ENCODE measurements at places on chromosomes 7 and 10.

- DNase-seq, result no peak
Measured at GRCh38 chr7:158825628-158826289, 3.5 kb downstream of the ESYT2 start.

DNA sequence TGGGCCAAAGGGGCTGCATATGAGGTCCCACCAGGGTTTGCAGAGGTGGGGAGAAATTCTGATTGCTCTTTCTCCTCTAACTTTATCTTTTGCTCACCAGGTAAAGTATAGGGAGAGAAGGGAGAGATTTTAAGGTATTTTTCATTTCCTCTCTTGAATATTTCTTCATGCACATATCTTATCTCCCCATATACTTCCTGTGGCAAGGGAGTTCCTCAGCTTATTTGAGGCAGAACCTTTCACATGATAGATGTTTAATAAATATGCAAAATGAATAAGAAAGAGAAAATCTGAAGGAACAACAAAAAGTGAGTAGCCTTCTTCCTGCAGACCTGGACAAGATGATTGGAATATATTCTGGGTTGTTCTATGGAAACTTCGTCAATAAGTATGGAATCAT, 67.4 kb upstream of the PDCD4 start:
- no peak for DNase-seq

DNA sequence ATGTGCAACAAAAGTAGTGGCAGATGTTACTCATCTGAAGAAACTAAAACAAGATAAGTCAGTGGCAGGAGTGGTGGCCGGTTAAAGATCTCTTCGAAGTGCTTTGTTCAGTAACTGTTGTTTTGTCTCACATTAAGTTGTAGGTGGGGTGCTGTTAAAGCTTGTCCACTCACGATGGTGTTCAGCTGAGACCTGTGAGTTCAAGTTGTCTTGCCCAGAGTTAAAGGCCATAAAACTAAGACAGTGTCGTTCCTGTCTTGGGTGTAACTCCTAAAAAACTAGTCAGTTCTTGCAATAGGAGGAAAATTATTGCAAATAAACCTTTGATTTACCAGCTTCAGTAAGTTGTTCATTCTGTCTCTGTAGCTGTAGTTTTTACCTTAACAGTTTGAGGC, 857 bp upstream of the FOXP2 start:
- no peak for DNase-seq

DNA sequence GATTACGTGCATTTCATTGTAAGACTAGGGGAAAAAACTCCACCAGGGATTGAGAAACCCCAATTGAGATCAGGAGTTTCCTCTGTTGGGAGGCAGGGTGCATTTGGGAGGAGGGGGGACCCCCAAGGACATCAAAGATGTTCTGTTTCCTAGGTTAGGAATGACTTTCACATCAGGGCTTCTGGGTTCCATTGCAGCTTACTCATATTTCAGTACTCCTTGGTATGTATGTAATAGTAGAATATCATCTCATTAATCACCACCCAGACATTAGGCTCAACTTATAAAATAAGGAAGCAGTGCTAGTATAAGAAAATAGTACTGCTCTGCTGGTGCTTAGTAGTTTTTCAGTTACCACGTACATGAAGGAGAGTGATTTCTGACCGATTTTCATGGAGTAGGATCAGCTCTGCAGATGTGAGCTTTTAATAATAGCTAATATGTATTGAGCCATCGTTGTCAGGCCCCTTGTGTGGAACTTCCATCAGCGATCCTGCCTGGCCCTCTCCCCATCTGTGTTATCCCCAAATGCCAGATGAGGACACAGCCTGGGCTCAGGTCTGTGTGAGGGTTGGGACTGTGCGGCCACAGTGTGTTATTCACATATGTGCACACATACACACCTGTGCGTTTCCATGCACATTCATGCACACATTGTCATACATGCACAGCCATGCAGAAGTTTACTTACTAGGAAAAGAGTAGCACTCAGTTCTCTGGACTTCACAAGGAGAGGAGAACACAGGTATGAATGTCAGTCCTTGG, 23.5 kb downstream of the UPP1 start:
- DNase-seq, result no peak

DNA sequence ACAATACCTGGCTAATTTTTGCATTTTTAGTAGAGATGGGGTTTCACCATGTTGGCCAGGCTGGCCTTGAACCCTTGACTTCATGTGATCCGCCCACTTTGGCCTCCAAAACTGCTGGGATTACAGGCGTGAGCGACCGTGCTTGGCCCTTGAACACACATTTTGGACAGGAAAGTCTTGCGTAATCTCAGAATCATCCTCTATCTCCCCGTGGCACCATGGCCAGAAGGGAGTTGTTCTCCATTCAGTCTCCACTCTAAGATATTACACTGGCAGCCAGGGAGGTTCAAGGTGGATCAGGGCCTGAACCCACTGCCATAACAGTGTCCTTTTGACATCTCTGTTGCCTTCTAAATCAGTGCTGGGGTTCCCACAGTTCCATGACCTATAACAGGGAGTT, 29.2 kb upstream of the GALNTL5 start:
- DNase-seq, result no peak

DNA sequence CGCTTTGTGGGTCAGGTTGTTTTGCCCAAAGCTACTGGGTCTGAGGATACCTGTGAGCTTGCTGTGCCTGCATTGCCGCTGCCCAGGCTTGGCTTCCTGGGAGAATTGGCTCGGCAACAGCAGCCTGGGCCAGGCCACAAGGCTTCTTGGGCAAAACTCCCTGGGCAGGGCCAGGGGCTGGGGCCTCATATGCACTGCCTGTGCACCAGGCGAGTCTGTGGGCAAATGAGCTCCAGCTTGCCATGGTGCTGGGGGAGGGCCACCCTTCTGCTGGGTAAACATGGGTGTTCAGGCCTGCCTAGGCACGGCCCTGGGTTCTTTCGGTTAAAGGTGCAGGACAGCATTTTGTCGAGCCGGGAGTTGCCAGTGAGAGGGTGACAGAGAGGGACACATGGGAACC, 19.4 kb downstream of the ZMIZ1 start:
- no peak for DNase-seq

DNA sequence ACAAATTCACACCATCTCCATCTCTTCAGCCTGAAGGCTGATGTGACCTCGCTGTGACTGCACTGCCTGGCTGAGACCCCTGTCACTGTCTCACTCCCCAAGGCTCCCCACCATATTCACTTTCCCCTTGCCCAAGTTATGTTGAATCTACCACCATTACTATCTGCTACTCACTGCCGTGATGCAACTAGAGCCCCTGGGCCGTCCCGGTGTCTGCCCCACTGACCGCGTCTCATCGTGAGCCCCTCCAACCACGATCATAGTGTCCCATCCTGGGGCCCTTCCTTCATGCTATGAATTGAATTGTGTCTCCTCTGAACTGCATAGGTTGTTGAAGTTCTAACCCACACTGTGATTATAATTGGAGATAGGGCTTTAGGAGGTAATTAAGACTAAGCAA, 71.9 kb upstream of the CHST15 start:
- DNase-seq, result no peak

- DNase-seq, result no peak
Measured at GRCh38 chr7:43295429-43295828, 183.0 kb downstream of the HECW1 start.

- DNase-seq, result peak; percentile 49
Measured at GRCh38 chr10:97278491-97278989, 13.9 kb downstream of the ARHGAP19 start.

DNA sequence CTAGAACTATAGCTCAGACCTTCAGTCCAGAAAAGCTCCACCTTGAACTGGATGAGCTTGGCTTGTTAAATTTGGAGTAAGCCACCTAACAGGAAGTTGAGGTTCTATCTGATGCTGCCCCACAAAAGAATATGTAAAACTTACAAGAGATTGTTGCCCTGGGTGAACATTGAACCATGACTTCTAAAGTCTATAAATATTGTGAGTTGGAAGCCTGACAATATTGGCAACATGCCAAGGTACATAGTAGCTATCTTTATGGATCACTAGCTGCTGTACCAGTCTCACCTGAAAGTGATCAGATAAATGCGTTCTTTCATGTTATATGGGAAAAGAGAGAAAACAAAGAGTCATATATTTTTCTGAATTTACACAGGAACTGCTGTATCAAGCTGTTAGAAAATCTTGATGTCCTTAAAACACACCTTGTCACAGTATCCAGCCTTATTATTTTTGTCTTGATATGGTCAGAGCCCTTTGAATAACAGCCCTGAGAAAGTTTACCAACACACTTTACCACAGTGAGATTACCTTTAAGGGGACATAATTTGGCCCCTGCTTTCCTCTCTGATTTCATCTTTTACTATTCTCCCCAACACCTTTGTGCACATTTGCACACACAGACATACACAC, 92.0 kb downstream of the LSMEM1 start:
- no peak for DNase-seq

DNA sequence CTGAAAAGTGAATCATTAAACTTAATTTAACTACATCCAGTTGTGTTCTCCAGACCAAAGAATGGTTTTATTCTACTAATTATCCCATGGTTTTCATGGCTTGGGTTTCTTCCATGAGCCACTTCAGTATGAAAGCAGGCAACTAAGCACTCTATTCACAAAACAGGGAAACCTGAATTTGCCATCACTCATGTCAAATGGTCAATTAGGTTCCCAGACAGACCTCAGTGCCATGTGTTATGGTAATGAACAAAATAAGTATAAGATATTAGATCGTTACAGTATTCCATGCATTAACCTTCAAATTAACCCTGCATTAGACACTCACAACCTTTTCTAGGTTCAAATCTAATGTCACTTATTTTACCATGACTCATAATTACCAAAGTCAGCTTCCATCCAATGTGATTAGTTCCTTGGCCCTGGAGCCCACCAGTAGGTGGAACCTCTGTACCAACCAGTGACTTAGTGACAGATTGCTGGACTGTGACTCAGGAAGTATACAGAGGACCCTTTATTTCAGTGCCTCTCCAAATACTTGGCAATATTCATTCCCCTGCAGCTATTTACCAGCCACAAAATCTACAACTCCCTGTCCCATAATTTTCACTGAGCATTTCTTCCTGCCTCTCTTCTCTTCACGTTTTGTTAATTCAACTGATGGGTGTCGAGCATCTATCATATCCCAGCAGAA, 1270.2 kb upstream of the SORCS1 start:
- no peak for DNase-seq

GRCh38 chr7:119969054-119969453, 303.9 kb upstream of the KCND2 start:
- DNase-seq, result no peak

GRCh38 chr7:156275292-156275691, 365.3 kb upstream of the RNF32 start:
- no peak for DNase-seq

All from activated CD4-positive, alpha-beta T cell treated with anti-CD3 and anti-CD28 coated beads, Interleukin-2, Interleukin-6, amounts not matched to agents 100 ng/mL and 50 ng/mL, durations not matched to agents 16 hours and 8 hours (primary cell).